Activated T-cell treated with anti-CD3 and anti-CD28 coated beads, Interleukin-2, amount 50 U/mL, for 72 hours (primary cell): ENCODE measurements at places on chromosomes 1 and 21.

- DNase-seq = no peak
Measured at GRCh38 chr1:245566134-245566533, 411.3 kb downstream of the KIF26B start.

GRCh38 chr1:205071028-205071409 is 13.2 kb downstream of the TMEM81 start:
- no peak for DNase-seq

DNA sequence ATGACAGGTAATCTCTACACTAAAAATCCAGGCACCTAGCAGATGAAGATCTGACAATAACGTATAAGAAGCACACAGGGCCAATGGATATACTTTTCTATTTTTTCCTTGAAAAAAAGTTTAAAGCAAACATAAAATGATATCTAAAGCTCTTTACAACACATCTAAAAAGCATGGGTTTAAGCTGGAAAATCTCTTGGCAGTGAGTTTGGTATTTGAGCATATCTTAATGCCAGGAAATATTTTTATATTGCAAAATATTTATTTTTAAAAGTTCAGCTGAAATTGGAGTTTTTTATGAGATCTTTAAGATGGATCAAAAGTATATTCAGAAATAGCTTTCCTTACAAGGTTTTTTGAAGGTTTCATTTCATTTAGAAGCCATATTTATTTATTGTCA is 40.5 kb downstream of the SLC5A9 start:
- no peak for DNase-seq

GRCh38 chr1:59137276-59137615 is 159.6 kb upstream of the FGGY start:
- DNase-seq = no peak

- peak; percentile 49 for DNase-seq
Measured at GRCh38 chr1:15352128-15352957, 57.3 kb upstream of the EFHD2 start.

GRCh38 chr21:19565587-19565986 is 1162.0 kb upstream of the TMPRSS15 start:
- DNase-seq = no peak

DNA sequence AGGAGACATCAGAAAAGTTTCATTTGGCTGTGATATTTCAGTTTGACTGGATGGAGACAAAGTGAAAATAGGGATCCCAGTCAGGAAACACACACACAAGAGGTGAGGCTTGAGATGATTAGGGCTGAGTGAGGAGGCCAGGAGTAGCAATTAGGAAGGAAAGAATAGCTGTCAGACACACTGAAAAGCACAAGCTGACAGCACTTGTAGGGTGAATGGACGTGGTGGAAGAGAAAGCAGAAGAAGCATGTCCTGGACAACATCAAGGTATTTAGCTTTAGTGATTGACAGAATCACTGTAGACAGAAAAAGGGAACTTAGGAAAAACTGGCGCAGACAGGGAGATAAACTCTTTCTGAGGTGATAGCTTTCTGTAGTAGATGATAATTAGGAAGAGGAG is 347.7 kb downstream of the TGFB2 start:
- no peak for DNase-seq

DNA sequence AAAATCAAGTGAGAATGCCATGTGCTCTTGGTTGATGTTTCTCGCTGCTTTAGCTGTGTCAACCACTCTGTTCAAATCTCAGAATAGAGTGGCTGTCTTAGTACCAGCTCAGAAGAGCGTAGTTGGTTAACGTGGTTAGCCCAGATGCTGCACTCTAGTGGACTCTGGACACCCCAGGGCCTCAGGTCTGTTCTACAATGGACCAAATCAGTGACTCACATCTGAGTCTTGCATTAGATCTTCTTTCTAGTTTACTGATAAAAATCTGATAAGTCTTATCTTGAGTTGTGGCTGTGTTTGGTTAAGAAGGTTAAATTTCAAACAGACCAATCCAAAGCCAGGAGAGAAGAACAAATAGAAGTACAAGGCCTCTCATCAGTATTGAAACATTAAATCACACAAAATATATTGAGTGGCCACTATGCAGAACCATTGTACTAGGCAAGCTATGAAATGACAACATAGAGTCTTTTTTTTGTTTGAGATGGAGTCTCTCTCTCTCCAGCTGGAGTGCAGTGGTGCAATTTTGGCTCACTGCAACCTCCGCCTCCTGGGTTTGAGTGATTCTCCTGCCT is 104.1 kb downstream of the NR5A2 start:
- DNase-seq = no peak

GRCh38 chr1:12460911-12461621 is 156.9 kb downstream of the DHRS3 start:
- DNase-seq = no peak

- DNase-seq = no peak
Measured at GRCh38 chr1:189868021-189868420, 609.6 kb downstream of the BRINP3 start.

DNA sequence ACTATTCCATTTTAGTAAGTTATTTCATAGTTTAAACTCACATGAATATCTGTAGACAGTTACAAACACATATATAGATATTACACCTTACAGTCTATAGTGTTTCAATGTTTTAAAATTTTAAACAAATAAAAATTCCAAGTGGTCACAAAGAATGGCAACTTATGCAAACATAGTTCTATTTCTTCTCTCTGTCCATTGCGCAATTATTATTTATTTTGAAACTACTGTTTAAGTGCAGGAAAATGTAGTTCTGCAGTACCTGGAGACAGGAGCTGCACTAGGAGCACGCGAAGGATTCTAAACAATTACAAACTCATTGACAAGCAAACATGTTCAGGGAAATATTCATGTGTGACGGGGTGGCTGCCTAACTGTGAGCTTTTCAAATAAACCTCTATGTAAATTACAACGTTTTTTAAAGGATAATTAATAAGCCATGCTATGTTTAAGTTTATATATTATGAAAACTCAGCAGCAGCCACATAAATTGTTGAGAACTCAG is 312.0 kb upstream of the DUSP10 start:
- DNase-seq = no peak

GRCh38 chr1:43537423-43538142 is 6.9 kb downstream of the PTPRF start:
- no peak for DNase-seq

GRCh38 chr1:161933592-161934588 is 89.8 kb downstream of the OLFML2B start:
- DNase-seq = no peak

- no peak for DNase-seq
Measured at GRCh38 chr21:32735524-32735923, 7.7 kb upstream of the SYNJ1 start.

DNA sequence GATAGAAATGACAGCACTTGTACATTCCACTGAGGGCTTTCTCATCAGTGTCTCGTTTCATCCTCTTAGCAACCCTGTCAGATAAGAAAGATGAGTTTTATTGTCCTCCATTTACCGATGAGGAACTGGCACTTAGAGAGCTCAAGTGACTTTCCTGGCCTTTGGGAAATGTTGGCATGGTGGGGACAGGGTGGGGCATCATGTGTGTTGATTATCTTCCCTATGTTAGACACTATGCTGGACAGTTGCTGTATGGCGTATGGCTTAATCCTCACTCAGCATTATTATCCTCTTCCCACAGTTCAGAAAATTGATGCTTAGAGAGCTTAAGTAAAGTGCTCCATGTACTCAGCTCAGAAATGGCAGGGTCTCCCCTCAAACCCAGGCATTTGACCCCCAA is 163.2 kb downstream of the CAMTA1 start:
- DNase-seq = no peak

- DNase-seq = no peak
Measured at GRCh38 chr21:43304206-43304605, 122.7 kb downstream of the SIK1 start.

DNA sequence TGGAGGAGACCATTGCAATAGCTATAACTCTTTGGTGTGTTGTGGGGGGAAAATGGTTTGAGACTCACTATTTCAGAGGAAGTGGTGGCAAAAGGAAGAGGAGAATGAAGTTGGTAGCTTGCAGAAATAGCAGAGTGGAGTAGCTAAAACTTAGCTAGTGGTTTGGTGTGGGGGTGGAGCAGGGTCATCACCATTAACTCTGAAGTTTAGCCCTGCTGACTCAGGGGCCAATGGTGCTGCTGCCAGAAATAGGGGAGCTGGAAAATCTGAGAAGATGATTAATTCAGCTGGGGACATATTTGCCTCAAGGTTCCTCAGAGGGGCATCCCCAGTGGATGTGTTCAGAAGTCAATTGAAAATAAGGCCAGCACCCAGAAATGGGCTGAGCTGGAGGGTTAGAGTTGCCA is 65.4 kb downstream of the RUNX1 start:
- DNase-seq = peak; percentile 75

DNA sequence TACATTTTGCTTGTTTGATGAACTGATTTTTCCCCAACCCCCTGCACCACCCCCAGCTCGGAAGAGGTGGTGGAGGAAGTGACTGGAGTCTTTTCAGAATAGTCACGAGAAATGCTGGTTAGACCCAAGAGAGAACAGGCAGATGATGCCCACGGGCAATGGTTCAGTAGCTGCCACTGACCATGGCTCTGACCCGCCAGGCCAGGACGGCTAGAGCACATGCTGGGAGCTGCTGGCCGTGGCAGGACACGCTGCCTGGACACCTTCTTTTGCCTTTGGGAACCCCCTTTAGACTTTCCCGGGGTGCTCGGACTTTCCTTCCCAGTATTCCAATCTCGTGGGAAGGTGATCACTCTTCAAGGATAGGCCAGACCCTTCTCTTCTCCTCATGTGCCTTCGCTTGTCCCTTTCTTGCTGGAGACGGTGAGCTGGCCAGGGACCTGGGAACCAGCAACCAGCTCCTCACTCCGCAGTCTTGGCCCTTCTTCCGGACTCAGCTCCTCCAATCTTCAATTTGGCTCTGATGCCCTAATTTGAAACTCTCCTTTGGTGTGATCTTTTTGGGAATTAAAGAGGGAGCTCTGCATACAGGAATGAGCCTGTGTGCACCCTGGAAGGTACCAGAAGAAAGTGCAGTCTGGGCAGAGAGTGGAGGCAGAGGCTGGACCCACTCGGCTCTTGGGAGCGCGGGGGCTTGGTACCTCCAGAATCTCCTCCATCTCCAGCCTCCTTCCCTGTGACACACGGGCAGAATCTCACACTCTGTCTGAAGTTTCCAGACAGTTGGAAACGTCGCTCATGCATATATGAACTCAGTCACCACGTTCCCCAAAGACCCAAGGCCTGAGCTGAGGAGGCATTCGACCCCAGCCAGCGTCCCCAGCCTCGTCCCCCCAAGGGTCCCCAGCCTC is 4.0 kb upstream of the PDE9A start:
- DNase-seq = no peak

DNA sequence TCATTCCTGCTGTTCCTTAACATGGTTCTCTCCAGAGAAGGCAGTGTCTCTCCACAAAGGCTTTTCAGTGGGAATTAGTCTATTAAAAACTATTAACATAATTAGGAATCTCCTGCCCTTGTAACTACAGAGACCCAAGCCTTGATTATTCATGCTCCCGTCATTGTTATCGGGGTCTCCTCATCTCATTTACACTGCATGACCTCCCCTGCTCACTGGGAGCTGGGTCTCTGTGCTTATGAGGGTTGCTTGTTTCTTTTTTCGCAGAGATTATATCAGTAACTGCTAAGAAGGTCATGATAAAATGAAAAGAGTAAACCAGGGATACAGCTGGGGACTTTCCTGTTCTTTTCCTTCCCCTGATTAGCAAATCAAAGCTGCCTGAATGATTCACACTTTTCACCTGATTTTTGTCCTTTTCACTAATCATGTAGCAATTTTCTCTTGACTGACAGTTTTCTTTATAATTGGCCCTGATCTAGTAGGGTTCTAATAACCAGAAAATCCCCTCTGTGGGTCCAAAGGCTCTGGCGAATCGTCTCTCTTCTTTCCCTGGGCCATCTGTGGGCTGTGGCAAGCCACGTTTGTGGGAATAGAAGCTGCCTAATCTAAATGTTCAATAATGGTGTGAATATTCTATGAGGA is 116.5 kb upstream of the BARHL2 start:
- DNase-seq = no peak

GRCh38 chr1:182391028-182391361 is 595 bp downstream of the GLUL start:
- no peak for DNase-seq

- DNase-seq = peak; percentile 66
Measured at GRCh38 chr1:157490467-157491165, 61.7 kb downstream of the FCRL5 start.

GRCh38 chr1:204001166-204001901 is 71.6 kb upstream of the SOX13 start:
- DNase-seq = no peak

DNA sequence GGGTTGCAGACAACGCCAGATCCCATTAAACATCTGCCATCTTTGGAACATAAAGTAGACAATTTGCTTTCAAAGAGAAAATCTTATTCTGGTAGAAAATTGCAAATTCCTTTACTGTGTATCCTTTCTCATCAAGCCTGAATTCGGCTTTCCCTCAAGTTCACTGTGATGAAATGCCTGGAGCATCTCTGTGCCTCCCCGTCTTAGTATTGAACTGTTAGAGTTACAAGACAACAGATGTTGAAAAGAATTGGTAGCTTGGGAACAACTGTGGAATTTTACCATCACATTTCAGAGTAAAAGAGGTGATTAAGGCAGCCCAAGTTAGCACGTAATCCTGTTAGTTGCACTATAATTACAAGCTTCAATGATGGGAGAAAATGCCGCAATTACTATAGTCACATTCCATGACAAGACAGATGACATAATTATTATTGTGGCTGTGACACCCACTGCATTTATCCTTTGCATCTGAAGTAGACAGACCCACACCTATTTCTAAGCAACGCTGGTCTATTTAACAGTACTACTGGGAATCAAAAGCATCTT is 54.4 kb upstream of the B3GALNT2 start:
- no peak for DNase-seq

DNA sequence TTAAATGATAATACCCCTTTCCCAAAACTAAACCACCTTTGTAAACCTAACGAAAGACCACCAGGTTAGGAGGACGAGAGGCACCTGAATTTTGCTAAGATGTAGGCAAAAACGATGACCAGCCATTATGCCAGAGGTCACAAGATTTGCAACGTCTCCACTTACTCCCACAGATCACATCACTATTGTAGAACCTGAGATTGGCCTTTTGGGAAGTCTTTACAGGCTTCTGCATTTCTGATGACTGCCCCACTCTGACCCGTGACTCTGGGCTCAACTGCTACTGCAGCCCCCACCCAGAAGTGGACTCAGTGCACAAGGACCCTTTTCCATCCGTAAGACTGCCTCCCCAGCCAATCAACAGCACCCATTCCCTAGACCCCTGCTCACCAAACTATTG is 36.4 kb upstream of the COL6A2 start:
- no peak for DNase-seq

DNA sequence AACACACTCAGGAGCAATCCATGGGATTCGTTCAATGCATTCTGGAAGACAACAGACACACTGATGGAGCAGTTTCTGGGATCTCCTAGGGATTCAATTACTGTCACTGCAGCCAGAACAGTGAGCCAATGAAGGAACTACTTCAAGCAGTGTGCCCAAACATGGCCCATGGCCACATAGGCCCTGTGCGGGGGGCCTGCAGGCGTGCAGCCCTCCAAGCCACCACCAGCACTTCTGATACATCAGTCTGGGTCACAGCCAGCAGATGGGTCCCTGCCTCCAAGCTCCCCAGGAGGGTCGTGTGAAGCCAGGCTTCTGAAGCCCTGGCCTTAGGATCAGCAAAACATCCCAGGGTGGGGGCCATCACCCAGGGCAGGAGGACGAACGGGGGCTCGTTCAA is 99.3 kb downstream of the RAVER2 start:
- DNase-seq = no peak
